Ammon's horn (tissue), 1 donor: ENCODE measurements at places on chromosomes 3 and 15.

DNA sequence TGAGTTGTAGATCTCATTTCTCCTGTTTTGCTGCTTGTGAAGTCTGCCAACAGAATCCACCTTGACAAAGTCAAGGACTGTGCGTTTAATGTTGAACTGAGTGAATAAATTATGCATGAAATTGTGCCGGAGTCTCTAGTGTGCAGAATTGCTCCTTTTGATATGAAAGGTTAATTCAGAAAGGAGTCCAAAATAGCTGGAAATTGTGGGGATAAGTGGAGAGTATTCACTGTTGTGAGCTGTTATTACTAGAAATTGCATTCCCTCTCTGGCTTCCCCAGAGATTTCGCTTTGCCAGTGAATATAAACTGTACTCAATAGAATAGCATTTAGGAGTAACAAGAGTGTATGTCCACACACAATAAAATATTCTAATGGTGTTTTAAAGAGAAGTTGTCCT is 43.1 kb downstream of the SAMMSON start:
- no peak for DNase-seq

- DNase-seq: no peak
Observed at GRCh38 chr15:55379095-55379494, 29.1 kb downstream of the CCPG1 start.

GRCh38 chr15:74036271-74037170 is 42.0 kb downstream of the PML start:
- DNase-seq: peak; percentile 64

DNA sequence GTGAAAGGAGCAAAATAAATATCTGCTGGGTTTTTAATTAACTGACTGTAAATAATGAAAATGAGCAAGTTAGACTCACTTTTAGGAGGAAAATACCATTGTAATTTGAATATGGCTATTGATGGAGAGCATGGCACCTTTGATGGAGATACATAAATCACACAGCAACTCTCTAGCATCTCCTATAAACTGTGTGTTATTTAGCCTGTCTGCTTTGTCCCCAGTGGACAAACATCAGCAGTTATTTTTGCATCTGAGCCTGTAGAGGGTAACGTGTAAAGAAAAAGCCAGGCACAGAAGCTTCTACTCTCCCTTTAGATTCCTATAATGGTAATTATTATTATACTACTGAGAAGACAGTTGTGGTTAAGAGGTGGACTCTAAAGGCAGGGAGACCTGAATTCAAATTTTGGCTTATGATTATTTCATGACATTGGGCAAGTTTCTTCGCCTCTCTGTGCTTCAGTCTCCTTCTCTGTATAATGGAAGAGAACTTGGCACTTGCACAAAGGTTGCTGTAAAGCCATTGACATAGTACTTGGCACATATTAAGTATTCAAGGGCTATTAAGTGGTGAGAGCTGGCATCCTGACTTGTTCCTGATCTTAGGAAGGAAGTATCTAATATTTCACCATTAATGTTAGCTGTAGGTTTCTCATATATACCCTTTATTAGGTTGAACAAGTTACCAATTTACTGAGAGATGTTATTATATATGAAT is 289.5 kb upstream of the TRIM42 start:
- no peak for DNase-seq

GRCh38 chr3:52471371-52472238 is 16.2 kb downstream of the NISCH start:
- DNase-seq: peak; percentile 75

DNA sequence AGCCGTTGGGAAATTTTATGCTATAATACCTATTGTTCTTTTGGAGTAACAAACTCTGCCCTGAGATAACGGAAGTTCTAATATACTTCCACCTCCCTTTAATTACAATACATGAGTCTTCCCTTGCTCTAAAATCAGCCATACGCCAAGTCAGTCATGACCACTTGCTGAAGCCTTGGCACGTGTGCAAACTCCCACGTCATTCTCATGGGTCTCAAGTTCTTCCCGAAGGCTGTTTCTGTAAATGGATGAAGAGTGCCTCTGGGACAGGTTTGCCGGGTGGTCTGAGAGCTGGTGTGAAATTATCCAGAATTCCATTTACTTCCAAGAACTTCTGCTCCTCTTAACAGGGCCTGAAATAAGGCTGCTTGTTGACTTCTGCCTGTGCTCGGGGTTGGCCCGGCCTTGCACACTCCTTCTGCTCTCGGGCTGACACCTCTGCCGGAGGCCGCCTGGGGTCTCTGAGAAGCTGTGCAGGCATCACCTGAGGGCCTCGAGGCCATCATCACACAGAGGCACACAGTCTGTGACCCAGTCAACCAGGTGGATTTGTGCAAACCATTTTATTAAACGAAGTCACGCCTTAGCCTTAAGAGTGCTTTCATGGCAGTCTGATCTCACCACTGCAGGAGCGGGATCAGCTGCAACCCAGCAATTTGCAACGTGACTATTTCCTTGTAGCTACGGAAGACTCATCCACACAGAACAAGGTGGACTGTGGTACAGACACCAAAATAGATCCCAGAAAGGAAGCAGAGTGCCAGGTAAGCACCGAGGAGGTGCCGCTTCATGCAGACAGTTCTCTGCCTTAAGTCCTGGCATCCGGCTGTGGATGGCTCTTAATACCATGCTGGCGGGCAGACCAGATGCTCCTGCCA is 120.1 kb downstream of the ADAMTS17 start:
- no peak for DNase-seq

- DNase-seq: peak; percentile 10
Observed at GRCh38 chr3:158313338-158313927, 203.5 kb downstream of the RSRC1 start.
